SHP77 treated with DMSO at 0.1 percent for 48 hours (cell line): ENCODE measurements at places on chromosomes 1 and 21.
A peak's percentile ranks its signal among the peaks of the same experiment; 100 is the strongest.

DNA sequence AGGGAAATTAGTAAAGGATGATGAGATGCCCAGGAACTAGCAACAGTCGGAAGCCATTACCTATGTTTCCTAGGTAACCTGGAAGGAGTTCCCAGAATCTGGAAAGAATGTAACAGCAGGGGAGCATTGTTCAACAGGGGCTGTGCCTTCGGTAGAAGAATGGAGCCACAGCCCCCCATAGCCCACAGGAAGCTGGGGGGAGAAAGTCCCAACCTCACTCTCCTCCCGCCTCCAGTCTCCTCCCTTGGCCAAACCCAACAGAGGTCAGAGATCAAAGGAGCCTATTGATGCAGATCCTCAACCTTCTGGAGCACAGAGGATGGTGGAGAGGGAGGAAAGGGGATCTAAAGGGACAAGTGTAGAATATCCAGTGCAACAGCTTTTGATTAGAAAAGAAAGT, 131.5 kb upstream of the SLC44A3 start:
- no peak for DNase-seq

DNA sequence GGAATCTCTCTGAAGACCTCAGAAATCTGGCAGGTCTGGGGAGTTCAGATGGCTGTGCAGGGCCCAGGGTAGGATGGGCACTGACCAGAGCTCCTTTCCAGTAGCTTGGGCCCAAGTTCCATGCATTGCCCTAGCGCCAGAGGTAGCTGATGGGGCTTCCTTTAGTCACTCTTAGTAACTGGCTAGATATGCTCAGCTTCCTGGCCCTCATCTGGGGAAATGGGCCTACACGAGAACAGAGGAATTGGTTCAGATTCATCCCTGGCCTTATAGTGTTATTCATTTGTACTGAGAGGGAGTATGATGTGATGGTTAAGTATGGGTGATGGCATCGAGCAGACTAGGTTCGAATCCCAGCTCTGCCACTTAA, 15.5 kb upstream of the PSMB2 start:
- no peak for DNase-seq

DNA sequence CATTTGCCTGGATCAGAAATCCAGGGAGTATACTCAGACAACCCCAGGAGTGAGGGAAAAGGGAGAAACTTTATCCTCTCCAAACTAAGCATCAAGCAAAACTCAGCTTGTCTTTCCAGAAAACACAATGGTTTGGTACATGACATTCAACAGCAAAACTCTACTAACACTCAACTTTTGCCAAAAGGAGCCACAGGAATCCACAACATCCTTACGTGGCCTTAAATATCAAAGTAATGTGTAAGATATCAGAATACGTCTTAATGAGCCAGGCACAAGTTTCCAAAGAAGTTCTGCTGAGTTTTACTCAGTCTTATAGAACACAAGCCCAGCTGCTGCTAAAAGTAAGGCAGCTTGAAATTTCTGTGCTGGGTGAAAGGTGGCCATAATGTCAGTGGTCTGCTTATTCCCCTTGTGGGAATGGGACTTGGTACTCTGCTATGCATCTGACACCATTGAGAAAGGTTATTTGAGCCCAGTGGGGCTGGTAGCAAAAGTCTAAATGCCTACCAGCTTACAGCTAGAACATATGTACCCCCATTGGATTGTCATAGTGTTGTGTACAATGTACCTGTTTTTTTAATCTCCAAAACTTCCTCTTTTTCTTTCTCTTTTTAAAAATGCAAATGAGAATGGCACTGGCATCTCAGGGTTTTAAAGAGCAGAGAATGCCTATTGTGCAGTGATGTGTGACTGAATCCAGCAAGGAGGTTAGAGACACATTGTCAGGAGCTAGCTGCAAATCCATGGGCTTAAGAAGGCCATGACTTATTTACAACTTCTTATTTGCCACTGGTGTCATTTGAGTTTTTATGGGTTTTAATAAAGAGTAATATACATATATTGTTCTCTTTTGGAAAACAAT, 62.0 kb upstream of the ST6GALNAC3 start:
- no peak for DNase-seq

GRCh38 chr1:243842978-243843511, 7.0 kb downstream of the AKT3 start:
- DNase-seq, result no peak

DNA sequence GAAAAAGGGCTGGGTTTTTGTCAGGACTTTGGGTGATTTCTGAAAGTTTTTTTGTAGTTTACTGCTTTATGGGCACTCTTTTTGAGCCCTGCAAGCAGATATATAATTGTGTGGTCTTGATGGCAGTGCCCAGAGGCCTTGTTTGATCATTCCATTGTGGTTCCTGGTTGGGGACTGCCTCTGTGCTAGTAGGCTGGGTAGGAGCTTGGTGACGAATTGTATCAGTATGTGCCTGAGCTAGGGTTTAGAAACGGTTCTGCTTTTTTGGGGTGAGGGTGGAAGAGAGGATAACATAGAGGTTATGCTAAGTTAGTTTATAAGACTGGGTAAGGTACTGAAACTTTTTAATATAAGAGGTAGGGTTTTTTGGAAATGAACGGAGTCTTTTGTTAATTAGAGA, 139.7 kb upstream of the ETV3 start:
- no peak for DNase-seq

GRCh38 chr1:117613249-117613968, 7.6 kb downstream of the TENT5C start:
- no peak for DNase-seq

DNA sequence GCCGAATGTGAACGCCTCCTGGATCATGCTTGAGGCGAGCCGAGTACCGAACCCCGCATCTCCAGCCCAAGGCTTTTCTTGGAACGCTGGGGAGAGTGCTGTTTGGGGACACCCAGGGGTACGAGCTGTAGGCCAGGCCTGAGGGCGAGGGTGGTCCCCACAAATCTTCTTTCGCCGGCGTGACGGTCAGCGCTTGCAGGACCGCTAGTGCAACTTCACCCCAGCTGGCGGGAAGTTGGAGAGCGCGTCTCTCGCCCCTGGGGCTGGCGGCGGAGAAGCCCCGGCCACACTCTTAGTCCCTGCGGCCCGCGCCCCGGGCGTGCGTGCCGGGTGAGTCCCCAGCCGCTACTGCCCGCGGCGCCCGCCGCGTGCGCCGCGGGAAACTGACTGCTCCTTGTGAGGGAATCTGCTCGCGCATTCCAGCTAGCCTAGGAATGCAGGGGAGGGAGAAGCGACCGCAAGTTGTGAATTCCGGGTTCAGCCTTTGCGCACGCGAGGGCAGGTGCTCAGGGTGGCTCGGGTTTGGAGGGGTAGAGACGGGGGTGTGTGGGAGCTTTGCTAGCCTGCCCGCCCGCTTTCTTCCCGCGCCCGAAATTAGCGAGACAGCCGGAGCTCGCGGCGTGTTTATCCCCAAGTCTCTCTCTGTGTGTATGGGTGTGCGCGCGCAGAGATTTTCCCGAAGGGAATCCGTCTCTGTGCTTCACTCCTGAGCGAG, 884 bp downstream of the LHX4 start:
- DNase-seq, result no peak

DNA sequence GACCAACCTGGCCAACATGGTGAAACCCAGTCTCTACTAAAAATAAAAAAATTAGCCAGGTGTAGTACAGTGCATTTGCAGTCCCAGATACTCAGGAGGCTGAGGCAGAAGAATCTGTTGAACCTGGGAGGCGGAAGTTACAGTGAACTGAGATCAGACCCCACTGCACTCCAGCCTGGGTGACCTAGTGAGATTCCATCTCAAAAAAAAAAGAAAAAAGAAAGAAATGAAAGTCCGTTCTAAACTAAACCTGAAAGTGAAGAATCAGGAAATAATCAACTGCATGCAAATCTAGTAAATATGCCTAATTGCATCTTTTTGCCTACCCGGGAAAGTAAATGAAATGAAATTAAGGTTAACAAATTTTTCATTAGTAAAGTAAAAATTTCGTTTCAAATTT, 99.6 kb downstream of the ZZZ3 start:
- DNase-seq, result no peak

GRCh38 chr1:187931776-187932175, 1103.0 kb downstream of the PLA2G4A start:
- DNase-seq, result no peak

DNA sequence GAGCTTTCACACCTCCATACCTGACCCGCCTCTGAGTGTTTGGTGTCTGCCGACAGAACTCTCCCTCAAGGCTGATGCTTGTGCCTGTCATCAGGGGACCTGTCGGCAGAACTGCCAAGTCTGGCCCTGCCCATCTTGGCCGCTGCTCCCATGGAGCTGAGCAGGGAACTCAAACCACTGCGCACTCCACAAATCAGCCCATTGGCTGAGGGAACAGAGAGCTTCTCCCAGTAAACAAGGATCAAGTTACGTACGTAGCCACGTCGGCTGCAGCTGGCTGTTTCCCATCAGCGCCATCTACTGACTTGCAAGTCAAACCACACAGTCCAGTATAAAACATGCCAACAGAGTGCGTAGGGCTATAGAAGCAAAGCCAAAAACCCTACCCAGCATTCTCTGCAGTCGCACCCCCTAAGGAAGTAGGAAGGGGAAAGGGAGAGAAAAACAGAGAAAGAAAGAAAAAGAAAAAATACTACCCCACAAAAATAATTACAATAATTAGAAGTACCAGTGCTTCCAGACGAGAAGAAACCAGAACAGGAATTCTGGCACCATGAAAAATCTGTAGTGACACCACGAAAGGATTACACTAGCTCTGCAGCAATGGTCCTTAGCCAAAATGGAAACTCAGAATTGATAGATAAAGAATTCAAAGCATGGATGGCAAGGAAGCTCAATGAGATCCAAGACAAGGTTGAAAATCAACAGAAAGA, 13.1 kb downstream of the KRTAP13-1 start:
- DNase-seq, result peak; percentile 90

- DNase-seq, result no peak
Observed at GRCh38 chr1:53470155-53470554, 11.0 kb downstream of the DMRTB1 start.

- no peak for DNase-seq
Observed at GRCh38 chr1:183696981-183697380, 43.9 kb upstream of the APOBEC4 start.

- DNase-seq, result no peak
Observed at GRCh38 chr1:81662913-81663526, 137.7 kb upstream of the ADGRL2 start.

DNA sequence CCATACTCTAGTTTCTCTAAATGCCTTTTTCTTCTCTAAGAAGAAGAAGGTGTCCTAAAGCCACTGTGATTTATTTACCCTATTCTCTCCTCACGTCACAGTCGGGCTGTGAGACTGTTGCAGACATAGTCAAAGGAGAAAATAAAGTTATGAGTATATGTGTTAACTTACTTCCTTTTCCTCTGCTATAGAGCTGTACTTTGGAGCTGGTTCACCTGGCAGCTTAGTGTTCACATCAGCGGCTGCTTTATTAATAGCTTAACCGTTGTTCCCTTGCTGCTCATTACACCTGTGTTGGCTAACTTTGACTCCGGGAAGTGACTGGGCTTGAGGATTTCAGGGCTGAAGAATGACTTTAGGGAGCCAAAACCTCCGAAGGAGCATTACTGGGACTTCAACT, 3.6 kb downstream of the PFKFB2 start:
- no peak for DNase-seq

DNA sequence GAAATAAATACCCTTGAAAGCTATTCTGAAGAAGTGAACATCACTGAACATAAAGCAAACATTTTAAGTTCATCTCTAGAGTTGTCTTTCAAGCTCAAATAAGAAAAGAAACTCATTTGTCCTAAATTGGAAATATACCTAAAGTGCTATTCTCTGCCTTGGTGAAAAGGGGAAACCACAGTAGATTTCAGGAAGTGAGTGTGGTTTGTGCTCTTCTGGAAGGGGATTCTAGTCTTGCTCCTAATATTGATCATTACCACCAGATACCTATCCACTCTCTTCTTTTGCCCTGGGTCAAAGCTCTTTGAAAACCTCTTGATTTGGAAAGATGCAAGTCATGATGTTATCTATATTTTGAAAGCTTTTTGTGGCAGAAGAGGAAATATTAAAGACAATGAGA, 798.1 kb downstream of the ADGRL2 start:
- DNase-seq, result no peak

DNA sequence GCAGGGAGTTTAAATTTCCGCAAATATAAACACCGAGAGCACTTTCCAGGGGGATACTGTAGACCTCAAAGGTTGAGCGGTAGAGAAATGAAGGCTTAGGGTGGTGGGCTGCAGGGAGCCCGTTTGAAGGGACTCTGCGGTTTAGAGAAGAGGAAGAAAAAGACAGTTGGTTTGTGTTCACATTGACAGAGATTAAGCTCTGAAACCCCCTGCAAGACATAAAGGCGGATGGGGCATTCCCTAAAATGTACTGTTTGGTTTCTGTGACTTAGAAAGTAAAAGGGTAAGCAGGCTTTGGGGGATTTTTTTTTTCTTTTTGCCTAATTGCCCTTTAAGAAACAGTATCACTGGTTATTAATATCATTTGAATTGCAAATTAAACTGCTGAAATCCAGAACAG, 1.3 kb downstream of the KAZN start:
- DNase-seq, result no peak

- DNase-seq, result peak; percentile 47
Observed at GRCh38 chr1:155127105-155127966, at the start of gene EFNA1. Gene EFNA1, plus strand, starts transcription at chr1:155127876. Its CDS starts 102 bp downstream, at chr1:155127978.

- no peak for DNase-seq
Observed at GRCh38 chr1:187787736-187788135, 959.0 kb downstream of the PLA2G4A start.

GRCh38 chr1:184494929-184495328, 108.1 kb downstream of the C1orf21 start:
- DNase-seq, result no peak

DNA sequence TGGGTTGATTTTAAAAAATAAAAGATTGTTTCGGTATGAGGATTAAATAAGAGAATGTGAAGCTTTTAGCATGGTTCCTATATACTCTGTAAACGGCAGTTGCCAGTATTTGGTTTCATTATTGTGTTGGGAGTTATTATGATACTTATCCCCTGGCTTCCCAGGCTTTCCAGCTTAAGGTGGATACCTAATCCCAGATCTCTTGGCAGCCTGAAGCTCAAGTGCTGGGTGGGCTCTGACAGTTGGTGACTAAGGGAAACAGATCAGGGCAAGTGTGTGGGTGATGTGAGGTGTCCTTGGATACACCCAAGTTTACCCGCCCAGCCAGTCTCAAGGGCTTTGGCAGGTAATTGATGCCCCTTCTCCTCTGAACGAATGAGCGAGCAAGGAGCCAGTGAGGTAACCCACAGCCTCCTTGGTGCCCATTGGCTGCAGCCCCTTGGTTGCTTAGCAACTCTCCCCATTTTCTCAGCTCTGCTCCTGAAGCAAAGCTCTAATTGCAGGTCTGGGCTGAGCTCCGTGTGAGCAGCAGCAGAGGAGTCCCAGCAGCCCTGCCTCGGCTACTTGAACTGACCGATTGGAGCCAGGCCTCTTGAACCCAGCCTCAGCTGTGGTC, 6.1 kb downstream of the IPO13 start:
- DNase-seq, result no peak
